ENCODE measurements at places on chromosomes 7 and 10.

DNA sequence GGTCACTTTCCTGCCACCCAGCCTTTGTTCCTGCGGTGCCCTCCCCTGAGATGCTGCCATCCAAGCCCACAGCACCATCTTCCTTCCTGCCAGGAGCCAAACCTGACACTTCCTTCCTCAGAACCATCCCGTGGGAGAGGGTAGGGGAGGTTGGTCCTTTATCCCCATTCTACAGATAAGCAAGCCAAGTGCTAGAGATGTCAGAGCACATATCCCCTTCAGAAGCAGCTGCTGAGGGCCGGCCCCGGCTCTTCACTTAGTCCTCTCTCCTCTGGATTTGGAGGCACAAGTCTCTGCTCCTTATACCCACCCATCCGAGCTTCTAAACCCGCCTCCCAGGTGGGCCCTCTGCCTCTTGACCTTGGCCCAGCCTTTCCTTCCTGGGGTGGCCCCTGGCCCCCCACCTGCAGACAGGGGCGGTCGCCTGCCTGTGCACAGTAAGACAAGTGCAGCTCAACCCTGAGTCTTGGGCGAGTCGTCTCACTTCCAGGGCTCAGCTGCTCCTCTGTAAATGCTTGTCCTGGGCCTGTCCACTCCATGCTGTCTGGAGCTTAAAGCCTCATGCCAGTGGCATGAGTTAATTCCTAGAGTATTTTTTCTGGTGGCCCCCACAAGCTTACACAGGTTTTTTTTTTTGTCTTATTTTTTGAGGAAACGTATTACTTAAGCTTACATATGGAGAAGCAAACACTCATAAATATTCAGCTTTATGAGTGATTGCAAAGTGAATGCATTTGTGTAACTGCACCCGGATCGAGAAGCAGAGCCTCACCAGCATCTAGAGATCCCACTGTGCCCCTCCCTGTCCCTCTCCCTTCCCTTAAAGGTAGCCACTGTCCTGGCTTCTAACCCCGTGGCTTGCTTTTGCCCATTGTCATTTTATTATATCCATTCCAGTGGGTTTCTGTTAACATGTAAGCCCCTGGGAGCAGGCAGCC, 125.1 kb downstream of the CDH23 start:
- DNase-seq, result no peak

- DNase-seq, result no peak
Observed at GRCh38 chr7:71384094-71384493, 252.2 kb downstream of the GALNT17 start.

GRCh38 chr7:77923419-77923818, 124.8 kb downstream of the PHTF2 start:
- no peak for DNase-seq

DNA sequence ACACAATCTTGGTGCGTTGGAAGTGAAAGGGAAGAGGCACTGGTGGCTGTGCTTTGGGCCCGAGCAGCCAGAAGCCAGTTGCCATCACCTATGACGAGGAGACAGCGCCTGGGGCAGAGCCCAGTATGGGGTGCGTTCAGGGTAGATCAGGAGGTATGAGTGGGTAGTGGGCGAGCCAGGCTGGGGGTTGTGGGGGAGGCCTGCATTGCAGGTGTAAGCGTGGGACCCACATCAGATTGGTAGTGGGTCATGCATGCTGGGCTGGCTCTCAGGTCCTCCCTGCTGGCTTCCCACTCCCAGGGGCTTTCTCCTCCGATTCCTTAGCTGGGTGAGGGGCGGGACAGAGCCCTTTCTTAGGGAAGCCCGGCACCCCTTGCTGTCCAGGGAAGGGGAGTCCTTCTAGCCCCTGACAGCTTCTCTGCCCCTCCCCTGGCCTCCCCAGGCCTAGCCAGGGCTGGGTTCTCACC, 445 bp upstream of the PVRIG start:
- no peak for DNase-seq
